ENCODE measurements at places on chromosomes 7 and 10. TPM values are rescaled to one million over a fixed set of nuclear protein-coding genes. Genes with fewer than 3 reads are reported as not detected.

Gene BTBD16
- not detected for total RNA-seq

Gene C7orf33
- total RNA-seq = not detected

Gene SLC16A12
- not detected for total RNA-seq

Gene RBP3
- not detected for total RNA-seq

Gene OPALIN
- not detected for total RNA-seq

Gene NAT16
- not detected for total RNA-seq

Gene SPRN
- total RNA-seq = not detected

Gene PTPRZ1
- not detected for total RNA-seq

Gene SH2B2
- 43.6 TPM for total RNA-seq

Data from G401 (cell line).